ENCODE measurements at places on chromosomes 3 and 15.

- DNase-seq: no peak
Measured at GRCh38 chr3:157573780-157574378, 70.7 kb upstream of the VEPH1 start.

DNA sequence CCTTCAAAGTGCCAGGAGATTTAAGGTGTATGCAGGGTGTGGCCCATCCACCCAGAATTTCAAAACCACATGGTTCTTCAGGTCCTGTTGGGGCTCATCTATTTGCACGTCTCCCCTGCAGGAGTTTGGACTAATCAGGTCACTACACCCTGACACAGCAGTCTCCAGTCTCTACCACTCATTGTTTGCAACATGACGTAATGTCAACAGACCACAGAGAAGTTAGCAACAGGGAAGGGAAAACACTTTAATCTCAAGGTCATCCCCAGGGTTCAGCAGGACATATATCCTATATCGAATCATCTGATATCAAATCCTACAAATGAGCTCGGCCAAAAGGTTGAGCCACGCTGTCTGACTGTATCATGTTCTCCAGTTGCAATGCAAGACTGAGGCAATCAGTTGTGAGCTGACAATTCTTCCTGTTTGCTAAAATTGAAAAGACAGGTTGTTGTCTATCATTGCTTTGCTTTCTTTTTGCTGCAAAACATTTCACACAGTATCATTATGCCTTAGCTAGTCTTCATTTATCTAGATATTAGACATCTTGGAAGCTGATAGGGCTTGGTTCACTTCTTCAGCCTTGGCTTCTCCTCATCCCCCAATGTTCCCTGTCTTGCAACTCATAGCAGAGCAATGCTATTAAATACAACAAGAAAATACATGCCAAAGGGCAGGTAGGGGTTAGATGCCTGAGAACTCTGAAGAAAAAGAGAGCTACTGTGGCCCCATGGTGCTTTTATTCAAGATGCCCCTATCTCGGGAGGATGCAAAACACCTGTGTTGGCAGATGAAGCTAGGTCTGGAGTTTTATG, 13.4 kb upstream of the LEKR1 start:
- no peak for DNase-seq

DNA sequence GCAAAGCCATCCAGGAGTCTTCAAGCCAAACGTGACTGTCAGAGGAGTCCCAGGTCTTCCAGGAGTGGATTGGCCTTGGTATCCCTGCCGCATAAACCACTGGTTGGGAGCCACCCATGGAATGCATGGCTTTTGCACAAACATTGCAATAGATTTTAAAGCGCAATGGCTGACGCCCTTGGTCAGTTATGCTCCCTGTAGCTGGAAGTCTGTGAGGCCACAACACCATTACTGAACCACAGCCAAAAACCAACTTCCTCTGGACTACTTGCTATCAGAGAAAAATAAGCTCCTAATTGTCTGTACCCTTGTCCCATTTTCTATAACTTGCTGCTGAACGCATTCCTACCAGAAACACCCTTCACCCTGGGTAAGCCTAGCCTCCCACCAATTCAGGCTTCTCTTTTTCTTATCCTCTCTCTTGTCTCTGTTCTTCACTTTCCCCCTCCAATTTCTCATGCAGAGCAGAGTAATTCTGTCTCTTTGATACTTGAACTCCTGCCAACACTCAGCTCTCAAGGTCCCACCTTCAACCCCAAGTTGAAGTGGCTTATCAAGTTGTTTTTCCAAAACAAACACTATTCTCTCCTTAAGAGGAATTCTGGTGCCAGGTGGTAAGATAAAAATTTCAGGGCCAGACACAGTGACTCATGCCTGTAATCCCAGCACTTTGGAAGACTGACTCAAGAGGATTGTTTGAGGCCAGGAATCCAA, 176.4 kb upstream of the UBE2E1 start:
- no peak for DNase-seq

DNA sequence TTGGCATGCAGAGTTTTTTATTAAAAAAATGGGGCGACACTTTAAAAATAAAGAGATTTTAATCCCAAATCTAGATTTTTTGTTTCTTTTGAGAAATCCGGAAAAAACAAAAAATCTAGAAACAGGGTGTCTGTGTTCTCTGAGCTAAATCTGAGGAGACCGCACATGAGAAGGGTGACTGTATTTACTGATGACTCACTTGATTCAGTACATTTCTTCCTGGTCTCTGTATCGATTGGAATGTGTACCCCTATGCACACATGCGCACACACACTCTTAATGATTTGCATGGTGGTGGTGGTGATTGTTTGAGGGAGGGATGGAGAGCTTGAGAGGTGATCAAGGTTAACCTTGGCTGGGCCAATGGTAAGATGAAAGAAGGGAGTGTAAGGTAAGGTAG, 443.1 kb upstream of the THRB start:
- DNase-seq: no peak

DNA sequence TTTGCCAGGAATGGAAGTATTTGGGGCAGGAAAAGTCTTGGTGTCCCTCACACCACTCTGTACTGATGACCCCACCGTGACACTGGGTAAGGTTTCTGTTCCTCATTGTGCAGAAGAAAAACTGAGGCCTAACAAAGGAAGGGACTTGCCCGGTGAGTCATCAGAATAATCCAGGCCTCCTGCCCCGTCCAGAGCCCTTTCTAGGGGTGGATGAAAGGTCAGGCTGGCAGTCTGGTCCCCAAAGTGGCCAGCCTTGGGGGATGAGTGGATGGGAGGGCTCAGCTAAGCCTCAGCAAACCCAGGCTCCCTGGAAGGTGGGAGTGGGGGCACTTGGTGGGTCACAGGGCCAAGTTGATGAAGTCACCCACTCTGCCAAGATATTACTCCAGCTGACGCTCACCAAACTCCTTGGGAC, 2.3 kb upstream of the DNAH1 start:
- no peak for DNase-seq

DNA sequence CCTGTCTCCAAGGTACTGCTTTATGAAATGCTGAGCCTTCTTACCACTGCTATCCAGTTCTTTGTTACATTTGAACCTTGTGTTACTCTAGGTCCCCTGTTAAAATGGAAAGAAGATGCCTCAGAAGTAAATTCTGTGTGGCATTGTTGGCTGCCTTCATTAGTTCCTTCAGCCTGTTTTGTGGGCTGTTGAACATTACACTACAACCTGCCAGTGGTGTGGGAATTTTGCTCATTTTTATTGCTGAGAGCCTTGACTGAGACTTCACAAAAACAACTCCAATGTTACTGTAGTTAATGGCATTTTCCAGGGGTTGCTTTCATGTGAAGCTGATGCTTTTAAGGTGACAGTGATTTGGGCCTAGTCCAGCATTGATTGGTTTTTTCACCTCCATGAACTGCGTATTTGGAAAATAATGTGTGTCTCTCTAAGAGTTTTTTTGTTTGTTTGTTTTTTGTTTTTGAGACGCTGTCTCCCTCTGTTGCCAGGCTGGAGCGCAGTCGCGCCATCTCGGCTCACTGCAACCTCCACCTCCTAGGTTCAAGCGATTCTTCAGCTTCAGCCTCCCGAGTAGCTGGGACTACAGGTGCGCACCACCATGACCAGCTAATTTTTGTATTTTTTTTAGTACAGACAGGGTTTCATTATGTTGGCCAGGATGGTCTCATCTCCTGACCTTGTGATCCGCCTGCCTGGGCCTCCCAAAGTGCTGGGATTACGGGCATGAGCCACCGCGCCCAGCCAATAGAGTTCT, 4.3 kb downstream of the MAPK6 start:
- DNase-seq: no peak

GRCh38 chr3:188415196-188415595, 261.2 kb downstream of the LPP start:
- no peak for DNase-seq

GRCh38 chr3:60189304-60189703, 1061.9 kb downstream of the FHIT start:
- no peak for DNase-seq

DNA sequence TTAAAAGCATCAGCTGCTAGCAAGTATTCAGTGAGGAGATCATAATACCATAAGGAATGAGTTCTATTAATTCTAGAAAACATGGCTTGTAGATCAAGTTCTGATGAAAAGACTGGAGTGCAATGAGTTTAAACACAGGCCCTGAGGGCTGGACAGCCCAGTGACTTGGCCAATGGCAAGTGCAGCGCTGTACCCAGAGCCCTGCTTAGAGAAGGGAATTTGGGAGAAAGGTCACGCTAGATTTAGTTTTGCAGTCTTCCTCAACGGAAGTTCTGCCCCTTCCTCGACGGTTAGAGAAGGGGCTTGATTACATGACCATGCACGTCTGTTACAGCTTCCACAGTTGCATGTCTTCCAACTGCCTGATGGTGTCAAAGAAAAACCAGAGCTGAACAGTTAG, 4.0 kb downstream of the TMEM212 start:
- DNase-seq: no peak

GRCh38 chr3:42900226-42901072, 5.5 kb upstream of the ZNF662 start:
- DNase-seq: no peak

DNA sequence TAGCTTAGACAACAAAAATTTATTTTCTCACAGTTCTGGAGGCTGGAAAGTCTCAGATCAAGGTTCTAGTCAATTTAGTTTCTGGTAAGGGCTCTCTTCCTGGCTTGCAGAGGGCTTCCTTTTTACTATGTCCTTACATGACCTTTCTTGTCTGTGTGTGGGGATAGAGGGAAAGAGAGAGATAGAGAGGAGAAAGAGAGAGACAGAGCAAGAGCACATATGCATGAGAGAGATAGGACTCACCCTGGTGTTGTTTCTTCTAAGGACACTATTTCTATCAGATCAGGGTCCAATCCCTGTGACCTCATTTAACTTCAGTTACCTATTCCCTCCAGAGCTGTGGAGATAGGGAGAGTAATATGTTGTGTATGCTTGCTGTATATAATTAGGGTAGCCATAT, 44.9 kb upstream of the TEX9 start:
- DNase-seq: no peak

DNA sequence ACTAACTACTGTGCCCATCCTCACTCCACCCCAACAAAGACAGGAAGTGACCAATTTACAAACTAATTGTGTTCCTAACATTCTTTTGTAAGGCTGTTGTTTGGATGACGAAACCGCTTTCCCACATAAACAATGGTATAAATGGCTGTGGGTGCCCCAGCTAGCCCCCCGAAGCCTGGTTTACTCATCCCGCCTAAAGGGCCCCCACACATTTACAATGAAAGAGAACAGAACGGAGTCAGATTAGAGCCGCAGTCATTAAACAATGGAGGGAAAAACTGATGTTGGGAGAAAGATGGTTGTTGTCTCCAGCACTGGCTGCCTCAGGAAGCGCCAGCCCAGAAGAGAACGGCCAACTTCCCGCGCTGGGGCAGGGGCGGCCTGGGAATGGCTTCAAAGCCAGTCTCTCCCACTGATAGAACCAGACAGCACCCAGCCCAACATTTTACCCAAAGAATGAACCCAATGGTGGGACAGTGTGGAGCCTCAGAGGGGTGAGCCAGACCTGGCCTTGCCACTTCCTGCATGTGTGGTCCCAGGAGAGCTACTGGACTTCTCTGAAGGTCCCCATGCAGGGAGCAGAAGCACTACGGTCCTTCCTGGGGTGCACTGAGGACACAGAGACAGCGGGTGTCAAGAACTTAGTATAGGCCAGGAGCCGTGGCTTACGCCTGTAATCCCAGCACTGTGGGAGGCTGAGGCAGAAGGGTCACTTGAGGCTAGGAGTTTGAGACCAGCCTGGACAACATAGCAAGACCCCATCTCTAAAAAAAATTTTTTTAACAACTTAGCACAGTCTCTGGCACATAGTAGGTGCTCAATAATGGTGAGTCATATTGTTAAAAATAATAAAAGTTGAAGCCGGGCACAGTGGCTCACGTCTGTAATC, 75.8 kb upstream of the GATA2 start:
- DNase-seq: no peak

- no peak for DNase-seq
Measured at GRCh38 chr3:127083778-127084397, 101.0 kb downstream of the PLXNA1 start.

DNA sequence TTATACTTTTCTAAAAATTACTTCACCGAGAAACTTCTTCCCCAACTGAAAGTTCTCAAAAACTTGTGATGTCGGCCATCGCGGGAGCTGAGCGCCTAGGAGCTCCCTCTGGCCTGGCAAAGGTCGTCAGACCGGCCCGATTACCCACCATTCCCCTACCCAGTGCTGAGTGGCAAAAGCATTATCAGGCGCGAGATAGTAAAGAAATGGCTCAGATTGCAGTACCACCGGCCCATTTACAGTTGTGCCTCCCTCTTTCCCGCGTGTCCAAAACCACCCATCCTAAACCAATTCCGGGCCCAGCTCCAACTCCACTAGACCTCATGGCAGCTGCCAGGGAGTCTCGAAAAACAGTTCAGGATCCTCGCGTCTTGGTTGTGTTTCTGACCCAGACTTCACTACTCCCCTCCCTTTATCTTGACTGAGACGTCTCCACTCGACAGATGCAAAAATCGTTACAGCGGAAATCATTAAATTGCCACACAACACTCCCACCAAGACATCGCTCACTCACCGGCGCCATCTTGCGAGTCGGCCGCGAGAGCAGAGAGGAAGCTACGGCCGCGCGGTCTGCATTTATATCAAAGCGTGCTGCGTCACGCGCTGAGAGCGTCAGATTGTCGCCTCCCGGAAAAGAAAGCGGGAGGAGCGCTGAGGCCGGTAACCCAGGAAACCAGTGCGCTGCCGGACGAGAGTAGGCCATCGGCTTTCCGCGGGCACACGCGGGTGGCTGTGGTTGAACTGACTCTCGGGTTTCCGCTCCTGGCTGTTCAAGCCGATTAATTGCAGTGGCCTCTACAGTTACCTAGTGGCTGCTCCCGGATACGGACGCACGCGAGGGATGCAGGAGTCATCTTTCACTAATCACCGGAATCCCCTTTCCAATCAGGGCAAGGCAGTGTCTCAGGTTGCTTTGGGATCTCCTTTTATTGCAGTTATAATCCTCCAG, at the start of gene RPL22L1:
Gene RPL22L1, minus strand, starts transcription at position 551 of the 949 bp plus-strand sequence. Its CDS starts 28 bp downstream, at position 523.
- DNase-seq: peak; percentile 93

- DNase-seq: no peak
Measured at GRCh38 chr3:124648551-124648950, 81.7 kb upstream of the UMPS start.

GRCh38 chr3:115792206-115792955, 169.1 kb downstream of the GAP43 start:
- DNase-seq: no peak

- no peak for DNase-seq
Measured at GRCh38 chr3:130242850-130243569, 102.5 kb upstream of the COL6A5 start.

DNA sequence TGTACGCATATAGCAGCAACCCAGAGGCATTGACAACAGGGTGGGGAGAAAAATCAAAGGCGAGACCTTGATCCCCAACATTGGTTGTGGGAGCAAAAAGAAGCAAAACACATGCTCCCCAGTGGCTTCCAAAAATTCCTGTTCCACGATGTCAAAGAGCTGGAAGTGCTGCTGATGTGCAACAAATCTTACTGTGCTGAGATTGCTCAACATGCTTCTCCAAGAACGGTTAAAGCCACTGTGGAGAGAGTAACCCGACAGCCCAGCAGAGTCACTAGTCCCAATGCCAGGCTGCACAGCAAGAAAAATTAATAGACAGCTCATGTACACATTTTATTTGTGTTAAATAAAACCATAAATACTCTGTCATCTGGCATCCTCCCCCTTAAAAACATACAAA, 179.9 kb upstream of the PFN2 start:
- no peak for DNase-seq
